ENCODE measurements at places on chromosomes 3 and 15. TPM values are rescaled to one million over a fixed set of nuclear protein-coding genes. Genes with fewer than 3 reads are reported as not detected.

GRCh38 chr3:28376424-28376823 is 27.8 kb upstream of the AZI2 start:
- DNase-seq: no peak

DNA sequence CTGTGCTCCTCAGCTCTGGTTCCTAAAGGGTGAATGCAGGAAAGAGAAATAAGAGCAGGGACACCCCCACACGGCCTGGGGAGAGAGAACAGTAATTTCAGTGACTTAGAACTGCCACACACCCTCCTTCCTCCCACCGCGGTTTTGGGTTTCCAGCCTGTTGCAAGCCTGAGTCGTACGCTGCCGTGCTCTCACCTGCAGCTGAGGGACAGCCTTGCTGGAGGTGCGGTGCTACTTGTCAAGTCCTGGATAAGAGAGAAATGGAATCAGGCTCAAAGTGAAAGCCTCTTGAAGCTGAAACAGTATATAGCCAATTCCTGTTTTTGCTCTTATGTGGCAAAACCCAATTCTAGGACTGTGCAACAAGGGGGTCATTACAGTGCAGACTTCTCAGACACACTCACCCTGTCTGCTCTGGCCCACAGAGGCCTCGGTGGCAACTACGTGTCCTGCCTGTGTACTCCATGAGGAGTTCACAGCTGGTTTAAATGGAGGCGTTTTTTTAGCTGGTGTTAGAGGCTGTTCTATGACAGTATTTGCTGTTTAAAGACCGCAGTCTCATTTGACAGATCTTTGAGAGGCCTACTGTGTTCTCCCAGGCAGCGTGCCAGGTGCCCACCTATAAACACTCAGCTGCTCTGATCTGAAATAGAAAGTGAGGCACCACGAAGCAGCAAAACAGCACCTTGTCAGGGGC is 42.9 kb downstream of the TBC1D2B start:
- DNase-seq: no peak

DNA sequence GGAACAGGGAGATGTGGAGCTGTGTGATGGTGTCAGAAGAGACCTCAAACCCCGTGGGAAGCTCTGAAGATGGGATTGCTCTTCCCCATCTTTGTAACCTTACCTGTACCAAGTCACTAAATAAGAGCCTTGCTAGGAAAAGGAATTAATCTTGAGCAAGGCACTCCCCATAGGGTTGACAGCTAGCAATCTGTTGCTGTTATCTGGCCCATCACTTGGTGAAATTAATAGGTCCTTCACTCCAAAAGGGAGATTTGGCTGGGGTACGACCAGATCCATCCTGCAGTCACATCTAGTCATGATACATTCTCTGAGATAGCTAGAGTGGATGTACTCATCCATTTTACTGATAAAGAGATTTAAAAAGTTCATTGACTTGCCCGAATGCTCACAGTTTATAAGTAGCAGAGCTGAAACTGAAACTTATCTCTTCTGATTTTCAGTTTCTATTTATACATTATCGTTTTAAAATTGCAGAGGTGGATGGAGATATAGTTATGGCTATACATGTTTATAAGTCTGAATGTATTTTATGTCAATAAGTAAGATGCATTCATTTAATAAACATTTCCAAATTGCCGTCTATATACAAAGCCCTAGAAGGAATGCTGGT is 299.1 kb upstream of the MCTP2 start:
- DNase-seq: no peak

The EXD1 gene
- total RNA-seq: not detected

The CACNA2D3 gene
- total RNA-seq: not detected

The SAMD7 gene
- not detected for total RNA-seq

DNA sequence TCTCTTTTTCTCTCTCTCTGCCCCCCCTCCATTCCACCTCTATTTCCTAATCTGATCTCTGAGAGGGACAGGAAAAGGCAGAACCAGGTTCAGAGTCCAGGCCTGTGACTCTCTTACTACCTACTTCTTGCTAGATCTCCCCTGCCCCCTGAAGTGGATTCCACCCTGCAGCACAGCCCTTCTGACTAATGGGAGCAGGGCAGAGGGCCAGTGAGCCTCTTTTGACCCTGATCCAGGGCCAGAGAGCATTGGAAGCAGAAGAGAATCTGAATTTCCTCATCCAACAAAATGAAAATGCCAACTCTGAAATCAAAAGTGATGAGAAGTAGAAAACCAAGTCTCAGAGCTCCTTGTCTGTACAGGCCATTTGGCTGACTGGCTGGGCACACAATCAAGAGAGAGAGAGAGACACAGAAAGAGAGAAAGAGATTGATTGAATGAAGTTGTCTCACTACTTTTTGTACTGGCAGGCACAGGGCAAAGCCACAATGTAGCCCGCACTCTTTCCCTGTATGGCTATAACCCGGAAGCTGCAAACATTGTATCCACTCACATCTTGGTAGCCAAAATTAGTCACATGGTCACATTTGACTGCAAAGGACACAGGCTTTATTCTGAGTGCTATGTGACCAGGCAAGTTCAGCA is 31.6 kb upstream of the GLCE start:
- no peak for DNase-seq

DNA sequence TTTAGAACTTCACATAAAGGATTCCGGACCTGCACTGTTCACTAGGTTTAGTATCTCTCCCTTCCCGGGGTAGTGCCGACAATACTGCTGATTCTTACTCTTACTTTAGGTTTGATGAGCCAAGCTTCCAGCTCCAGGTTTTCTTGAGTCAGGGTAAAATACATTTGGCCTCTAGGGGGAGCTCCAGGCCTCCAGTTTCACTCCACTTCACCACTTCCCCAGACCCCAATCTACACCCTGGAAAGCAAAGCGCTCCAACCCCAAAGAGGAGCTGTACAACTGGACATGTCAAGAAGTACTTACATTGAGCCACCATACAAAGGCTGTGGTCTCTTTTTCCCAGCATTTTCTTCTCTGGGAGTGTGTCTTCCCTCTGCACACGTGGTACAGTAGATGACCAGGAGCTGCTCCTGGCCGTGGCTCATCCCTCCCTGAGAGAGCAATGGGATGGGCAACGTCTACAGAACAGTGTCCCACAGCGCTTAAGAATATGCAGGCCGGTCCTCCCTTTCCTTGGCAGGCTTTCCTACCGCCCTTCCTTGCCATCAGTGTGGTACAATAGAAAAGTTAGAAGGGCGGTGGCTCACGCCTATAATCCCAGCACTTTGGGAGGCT is 93.9 kb upstream of the CCDC80 start:
- peak; percentile 45 for DNase-seq

- DNase-seq: no peak
These were observed 44.6 kb downstream of the GLDN start for GRCh38 chr15:51386029-51386428.

DNA sequence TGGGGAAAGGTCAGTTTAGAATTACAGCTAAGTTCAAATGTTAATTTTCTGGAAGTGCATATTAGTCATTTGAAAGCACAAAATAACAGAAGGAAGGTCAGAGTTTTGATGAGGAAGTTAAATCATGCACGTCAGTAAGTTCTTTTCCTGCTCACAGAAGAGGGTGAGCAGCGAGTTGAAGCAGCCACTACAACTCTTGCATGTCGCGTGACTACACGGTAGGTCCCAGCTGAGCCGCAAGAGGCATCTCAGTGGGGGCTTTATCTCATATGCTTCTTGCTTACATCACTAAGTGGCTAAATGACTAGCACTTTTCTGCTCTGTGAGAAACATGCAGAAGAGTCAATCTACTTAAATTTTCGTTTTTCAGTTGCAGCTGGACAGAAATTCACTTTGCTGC is 21.3 kb upstream of the SEC62 start:
- no peak for DNase-seq

DNA sequence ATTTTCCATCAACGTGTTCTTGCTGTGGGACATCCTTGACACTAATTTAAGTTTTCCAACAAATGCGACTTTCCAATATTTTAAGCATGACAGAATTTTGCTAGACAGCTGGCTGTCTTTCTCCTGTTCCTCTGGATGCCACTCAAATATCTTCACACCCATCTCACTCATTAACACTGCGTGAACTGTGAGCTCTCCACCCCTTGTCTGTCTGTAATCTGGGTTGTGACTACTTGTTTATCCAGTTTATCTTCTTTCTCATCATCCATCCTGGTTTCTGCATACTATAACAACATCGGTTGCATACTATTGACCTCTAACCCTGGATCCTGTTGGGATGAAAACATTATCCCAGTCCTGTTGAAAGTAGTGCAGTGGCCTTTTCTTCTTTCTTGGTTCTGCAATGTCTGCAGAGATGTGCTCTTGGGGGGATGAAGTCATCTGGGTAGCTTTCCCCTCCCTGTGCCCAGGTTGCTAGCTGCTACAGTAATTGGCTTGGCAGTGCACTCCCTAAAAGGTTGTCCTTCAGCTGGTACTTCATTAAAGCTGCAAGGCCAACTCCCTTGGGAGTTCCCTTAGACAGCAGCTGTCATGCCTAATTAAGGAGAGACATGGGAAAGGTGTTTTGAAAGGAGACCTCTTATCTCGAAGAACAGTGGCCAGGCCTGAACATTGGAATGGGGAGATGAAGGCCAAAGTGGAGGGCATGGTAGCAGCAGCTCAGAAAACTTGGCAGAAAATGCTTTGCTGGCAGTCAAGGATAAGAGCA is 24.7 kb downstream of the KAT2B start:
- no peak for DNase-seq

DNA sequence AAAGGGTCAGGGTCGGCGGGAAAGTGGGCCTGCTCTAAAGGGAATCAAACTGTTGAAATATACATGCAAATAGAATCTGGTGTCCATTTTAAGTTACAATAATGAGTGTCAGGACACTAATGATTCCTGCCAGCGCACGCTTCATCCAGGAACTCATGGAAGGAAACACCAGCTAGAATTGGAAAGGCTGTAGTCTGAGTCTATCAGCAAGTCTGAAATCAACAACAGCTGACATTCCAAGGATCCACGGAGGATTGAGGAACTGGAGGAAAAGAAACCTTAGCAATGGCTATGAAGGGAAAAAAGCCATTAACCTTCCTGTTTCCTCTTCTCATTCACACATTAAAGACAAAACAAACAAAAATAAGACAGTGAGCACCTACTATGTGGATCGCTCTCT is 1063.1 kb downstream of the NTRK3 start:
- no peak for DNase-seq

GRCh38 chr15:98855067-98855814 is 152.4 kb downstream of the PGPEP1L start:
- no peak for DNase-seq
